ENCODE measurements at places on chromosomes 11 and 22.

GRCh38 chr11:134843735-134844134 is 431.7 kb upstream of the B3GAT1 start:
- no peak for DNase-seq

DNA sequence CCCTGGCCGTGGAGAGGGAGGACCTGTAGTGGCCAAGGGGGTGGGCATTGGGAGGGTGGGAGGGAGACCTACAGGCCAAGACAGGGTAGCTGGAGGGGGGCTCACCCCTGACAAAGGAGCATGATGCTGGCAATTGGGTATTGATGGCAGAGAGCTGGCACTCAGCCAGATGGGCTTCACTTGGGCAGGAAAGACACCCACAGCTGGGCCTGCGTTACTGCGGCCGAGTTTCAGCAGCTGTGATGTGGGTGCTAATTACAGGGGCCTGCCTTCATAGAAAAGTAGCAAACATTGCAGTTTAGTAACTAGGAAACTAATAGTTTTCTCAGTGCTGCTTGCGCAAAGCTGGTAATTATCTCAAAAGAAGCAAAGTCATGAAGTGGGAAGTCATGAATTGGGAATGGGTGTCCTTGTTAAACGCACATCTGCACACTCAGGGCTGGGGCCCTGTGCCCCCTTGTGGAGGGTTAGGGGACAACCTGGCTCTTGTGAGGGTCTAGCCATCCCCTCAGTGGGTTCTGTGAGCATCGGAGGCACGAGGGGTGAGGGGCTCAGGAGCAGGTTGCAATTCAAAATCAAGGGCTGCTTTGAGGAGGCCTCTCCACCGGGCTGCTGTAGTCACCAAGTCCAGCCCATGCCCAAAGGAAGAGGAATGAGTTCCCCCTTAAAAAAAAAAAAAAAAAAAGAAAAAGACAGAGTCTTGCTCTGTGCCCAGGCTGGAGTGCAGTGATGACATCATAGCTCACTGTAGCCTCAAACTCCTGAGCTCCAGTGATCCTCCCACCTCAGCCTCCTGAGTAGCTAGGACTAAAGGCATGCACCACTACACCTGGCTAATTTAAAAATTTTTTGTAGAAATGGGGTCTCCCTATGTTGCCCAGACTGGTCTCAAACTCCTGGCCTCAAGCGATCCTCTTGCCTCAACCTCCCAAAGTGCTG is 24.4 kb upstream of the TXNRD2 start:
- DNase-seq, result no peak

- no peak for DNase-seq
Observed at GRCh38 chr11:76382209-76382608, 1.1 kb downstream of the GVQW3 start.

DNA sequence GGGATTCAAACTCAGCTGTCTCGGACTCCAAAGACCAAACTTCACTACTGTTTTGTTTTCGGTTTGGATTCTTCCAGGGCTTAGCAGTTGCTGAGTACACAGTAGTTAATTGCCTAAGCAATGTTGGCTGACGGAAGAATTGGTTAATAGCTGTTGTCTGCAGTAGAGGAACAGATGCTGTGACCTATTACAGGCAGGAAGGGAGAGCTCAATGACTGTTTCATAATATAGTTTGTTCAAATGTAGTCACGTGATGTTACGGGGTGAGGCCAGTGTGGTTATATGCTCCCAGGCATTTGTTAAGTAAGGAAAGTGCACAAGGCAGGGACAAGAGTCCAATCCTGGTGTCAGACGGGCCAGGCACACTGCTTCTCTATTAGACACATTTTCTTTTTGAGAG is 222.6 kb upstream of the CCDC90B start:
- no peak for DNase-seq

GRCh38 chr11:1853376-1854131 is 670 bp downstream of the LSP1 start:
- no peak for DNase-seq

GRCh38 chr11:13256216-13256615 is 21.4 kb upstream of the BMAL1 start:
- DNase-seq, result no peak

DNA sequence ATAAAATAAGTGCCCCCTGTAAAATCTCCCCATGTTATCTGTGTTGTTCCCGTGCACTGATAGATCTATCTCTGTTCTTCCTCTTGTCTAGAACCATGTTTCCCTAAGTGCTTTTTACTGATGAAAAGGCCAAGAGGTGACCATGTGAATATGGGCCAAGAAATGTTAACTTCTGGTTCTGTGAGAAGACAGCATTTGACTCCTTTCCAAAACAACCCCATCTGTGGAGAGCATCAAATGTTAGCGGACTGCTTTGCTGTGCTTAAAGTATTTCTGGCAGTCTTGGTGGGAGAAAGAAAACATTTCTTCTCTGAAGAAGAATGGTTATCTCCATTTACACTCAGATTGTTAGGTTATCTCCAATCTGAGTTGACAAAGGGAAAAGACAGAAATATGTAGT is 58.6 kb upstream of the GUCY1A2 start:
- no peak for DNase-seq

DNA sequence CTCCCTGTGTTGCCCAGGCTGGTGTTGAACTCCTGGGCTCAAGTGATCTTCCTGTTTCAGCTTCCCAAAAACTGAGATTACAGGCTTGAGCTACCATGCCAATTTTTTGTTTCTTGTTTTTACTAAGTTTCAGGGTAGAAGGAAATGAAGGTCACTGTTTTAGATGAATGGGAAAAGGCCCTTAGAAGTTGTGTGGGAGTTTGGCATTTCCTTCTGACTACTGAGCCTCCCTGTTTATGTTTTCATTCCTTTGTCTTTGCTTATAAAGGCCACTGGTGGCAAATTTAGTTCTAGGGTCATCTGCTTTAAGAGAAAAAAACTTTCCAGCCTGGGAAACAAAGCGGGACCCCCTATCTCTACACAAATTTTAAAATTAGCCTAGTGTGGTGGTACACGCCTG is 22.1 kb downstream of the SRPRA start:
- no peak for DNase-seq

GRCh38 chr22:26751217-26751616 is 93.8 kb downstream of the MIAT start:
- DNase-seq, result no peak

DNA sequence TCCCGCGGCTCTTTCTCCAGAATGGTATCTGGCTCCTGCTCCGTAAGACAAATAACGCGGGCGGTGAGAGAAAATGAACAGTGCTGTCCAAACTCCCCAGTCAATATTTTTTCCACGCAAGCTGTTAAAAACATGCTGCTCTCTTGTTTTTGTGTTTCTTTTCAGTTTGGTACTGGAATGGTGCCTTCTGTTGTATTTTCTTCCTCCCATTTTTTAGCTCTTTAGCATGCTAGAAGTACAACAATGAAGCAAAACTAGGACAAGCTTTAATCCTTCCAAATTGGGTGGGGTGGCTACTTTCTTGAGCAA is 599 bp upstream of the PPP2R1B start:
- no peak for DNase-seq

GRCh38 chr11:1890856-1891830 is 552 bp downstream of the PRR33 start:
- no peak for DNase-seq

- DNase-seq, result peak; percentile 28
Observed at GRCh38 chr22:47198801-47199251, 436.4 kb downstream of the TBC1D22A start.

DNA sequence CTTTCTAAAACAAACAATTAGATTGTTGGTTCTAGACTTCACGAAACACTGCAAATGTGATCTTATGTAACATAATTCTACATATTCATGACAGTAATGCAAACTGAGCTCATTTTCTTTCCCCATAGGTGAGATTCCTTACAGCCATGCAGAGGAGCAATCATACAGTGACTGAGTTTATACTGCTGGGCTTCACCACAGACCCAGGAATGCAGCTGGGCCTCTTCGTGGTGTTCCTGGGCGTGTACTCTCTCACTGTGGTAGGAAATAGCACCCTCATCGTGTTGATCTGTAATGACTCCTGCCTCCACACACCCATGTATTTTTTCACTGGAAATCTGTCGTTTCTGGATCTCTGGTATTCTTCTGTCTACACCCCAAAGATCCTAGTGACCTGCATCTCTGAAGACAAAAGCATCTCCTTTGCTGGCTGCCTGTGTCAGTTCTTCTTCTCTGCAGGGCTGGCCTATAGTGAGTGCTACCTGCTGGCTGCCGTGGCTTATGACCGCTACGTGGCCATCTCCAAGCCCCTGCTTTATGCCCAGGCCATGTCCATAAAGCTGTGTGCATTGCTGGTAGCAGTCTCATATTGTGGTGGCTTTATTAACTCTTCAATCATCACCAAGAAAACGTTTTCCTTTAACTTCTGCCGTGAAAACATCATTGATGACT is 1.5 kb downstream of the OR9G1 start:
- DNase-seq, result no peak

- no peak for DNase-seq
Observed at GRCh38 chr11:127816962-127817361, 770.4 kb downstream of the ETS1 start.

DNA sequence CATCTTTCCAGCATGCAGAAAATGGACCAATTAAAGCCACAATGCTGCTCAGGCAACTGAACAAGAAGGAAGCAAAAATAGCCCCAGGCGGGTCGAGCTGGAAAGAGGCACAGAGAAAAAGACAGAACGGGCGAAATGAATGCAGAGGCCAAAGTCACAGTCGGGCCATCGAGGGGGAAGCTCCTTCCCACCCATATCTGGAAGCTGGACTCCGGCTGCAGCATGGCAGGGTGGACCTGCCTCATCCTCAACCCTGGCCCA is 58.6 kb upstream of the PRDM11 start:
- DNase-seq, result no peak

GRCh38 chr11:66388780-66389386 is 17.3 kb upstream of the SLC29A2 start:
- DNase-seq, result peak; percentile 64

DNA sequence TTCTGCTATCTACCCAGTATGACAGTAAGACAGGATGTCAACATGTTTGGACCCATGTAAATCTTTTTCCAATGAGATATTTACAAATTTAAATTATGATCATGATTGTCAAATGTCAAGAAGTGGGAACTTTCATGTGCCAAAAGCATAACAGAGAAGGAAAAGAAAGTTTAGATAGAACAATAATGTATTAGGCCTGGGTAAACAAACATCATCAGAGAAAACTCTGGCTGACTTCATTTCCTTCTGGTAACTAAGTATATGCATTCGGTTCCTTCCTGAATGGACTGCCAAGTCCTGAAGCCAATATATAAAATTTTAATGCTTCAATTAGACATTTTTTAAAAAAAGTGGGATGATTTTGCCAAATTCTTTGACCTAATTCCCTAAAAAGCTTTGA is 16.5 kb downstream of the RNF141 start:
- no peak for DNase-seq

- DNase-seq, result no peak
Observed at GRCh38 chr11:67441731-67442351, 1.4 kb downstream of the CORO1B start.

- no peak for DNase-seq
Observed at GRCh38 chr22:19663286-19663815, 51.0 kb upstream of the SEPTIN5 start.

GRCh38 chr11:101757741-101758140 is 157.1 kb upstream of the CEP126 start:
- no peak for DNase-seq

- DNase-seq, result no peak
Observed at GRCh38 chr22:25558341-25558740, 6.1 kb upstream of the GRK3 start.

Measured in liver (tissue), 10 donors.